ENCODE measurements at places on chromosomes 2 and 18.

GRCh38 chr2:234256516-234256915 lies 206.0 kb downstream of the SPP2 start:
- no peak for DNase-seq

DNA sequence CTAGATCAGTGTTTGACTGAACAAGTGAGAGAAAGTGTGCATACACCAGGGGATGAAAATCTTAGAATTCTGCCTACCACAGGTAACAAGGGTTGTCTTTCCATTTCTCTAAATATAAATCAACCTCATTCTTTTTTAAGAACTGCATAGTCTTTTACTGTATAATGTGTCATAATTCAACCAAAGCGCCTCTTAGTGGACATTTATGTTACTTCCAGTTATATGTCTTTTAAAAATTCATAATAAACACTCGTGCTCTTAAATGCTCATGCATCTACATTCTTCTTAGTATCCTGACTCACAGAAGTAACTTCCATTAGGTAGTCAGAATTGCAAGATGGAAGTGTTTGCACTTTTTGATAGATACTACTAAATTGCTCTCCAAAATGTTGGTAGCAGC lies 76.2 kb downstream of the CHRNA1 start:
- no peak for DNase-seq

DNA sequence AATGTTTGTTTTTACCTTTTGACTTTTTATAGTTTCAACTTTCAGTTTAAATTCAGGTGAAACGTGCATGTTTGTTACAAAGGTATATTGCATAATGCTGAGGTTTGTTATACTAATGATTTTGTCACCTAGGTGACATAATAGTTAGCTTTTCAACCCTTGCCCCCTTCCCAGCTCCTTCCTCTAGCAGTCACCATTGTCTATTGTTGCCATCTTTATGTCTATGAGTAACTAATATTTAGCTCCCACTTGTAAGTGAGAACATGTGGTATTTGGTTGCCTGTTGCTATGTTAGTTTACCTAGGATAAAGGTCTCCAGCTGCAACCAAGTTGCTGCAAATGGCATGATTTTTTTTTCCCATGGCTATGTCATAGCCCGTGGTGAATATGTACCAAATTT lies 322.3 kb upstream of the SETBP1 start:
- no peak for DNase-seq

- DNase-seq, result no peak
Measured at GRCh38 chr2:37387148-37387835, 42.9 kb downstream of the QPCT start.

DNA sequence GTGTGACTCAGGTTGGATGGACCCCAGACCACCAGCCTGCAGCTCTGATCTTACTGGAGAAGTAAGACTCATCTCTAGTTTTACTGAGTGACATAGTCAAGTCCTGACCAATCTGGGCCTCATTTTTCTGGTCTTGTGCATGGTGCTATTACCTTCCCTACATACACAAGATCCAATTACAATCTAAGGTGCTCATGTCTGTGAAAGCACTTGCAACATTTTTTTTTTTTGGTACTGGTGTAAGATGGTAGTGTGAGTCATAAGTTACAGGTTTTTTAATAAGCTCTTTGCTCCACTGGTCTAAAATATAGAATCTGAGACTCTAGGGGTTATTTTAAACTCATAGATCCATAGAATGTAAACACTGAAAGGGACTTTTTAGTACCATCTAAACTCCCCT lies 117.3 kb upstream of the EFEMP1 start:
- no peak for DNase-seq

DNA sequence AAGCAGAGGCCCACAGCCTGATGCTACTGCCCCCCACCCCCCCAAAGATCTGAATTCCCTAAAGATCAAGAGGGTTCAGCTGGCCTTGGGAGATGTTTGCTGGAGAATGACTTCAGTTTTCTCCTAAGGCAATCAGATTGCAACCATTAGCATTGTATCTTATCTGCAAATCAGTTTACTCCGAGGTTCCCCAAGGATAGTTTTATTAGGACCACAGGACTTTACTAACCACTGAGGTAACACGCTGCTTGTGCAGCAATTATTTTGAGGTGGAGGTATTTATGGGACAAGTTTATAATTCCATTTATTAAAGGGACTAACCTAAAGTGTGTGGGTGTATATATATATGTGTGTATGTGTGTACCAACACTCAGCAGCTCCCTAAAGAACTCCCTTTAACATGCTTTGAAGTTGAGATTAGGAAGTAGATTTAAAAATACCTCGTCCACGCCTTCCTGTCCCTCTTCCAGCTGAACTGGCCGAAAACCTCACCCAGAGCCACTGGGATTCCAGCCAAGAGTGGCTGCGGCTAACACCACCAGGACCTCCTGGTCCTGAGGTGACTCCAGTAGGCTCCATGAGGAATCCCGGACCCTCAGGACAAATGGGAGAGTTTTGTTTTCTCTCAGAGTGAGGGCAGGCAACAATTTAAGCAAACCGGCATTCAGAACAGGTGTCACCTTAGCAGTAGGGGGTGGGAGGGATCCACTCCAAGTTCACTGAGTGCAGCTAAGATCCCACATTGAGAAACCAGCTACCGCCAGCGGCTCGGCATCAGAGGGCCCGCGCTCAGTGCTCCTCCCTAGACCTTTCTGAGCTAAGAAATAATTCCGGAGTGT lies 3.0 kb upstream of the DLX1 start:
- no peak for DNase-seq

GRCh38 chr2:237888389-237888788 lies 29.0 kb downstream of the RAMP1 start:
- no peak for DNase-seq

- no peak for DNase-seq
Measured at GRCh38 chr2:66550826-66551225, 115.9 kb downstream of the MEIS1 start.

- no peak for DNase-seq
Measured at GRCh38 chr2:177972782-177973181, 99.8 kb downstream of the PDE11A start.

- DNase-seq, result no peak
Measured at GRCh38 chr18:28185121-28185520, 8.2 kb upstream of the CDH2 start.

- DNase-seq, result no peak
Measured at GRCh38 chr2:168920504-168921157, 19.5 kb downstream of the G6PC2 start.

- DNase-seq, result no peak
Measured at GRCh38 chr2:144730711-144731110, 210.8 kb upstream of the ZEB2 start.

DNA sequence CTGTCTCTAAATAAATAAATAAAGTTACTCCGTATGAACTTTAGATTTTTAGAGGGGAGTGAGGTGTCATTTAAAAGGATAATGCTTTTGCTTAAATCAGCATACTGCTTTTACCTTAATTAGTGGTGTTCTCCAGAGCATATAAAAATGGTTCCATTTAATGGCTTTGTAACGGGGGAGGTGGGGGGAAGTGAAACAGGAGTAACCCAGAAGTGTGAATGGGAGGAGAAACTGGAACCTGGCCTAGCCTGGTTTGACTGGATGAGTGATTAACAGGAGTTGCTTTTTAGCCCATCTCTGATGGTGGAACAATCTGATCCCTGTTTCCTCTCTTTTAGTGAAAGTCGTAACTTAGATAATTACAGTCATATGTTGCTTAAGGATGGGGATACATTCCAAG lies 1.6 kb downstream of the CNDP2 start:
- DNase-seq, result no peak

DNA sequence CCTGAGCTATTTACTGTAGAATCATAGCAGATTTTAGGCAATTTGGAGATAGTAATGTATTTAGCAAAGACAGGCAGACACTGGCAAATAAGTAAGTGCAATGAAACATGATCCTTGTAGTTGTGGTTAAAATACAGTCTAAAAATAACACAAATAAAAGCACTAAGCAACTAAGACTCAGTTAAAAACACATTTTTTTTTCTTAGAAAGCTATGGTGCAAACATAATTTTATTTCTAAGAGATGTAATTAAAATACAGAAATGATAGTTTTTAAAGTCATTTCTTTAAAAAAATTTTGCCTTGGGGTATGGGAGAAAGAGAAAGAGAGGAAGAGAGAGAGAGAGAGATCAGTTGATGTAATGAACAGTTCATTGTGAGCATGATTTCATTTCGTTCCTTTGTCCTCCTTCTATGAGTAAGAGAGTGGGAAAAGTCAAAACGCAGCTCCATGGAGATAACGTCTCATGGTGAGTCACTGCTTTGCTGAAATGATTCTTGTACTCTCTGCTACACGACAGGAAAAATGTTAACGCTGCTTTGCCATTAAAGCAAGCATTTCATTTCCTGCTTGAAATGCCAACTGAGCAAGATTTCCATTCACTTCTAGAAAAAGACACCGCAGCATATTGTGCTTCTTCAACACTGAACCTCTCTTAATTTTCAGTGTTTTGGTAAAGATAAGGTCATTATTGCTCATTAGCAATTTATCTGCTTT lies 61.3 kb upstream of the PGAP1 start:
- peak; percentile 86 for DNase-seq

DNA sequence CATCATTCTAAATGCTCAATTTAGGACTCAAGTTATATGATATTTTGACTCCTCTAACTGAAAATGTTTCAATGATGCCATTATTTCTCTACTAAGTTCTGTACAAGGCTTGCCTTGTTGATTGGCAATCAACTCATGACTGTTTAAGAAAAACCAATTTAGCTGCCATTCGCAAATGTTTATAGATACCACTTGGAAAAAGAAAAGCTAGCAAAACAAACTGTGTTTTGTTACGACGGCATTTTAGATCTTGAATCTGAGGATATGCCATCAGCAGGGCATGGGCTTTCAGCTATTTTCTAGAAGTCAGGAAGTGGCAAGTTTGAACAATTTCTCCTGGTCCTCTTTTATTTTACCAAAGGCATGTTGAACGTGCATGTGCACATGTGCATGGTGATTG lies 65.3 kb downstream of the MREG start:
- no peak for DNase-seq

- DNase-seq, result no peak
Measured at GRCh38 chr18:33745151-33745795, 167.3 kb downstream of the ASXL3 start.

- no peak for DNase-seq
Measured at GRCh38 chr2:48415836-48416515, 114.0 kb upstream of the STON1 start.

DNA sequence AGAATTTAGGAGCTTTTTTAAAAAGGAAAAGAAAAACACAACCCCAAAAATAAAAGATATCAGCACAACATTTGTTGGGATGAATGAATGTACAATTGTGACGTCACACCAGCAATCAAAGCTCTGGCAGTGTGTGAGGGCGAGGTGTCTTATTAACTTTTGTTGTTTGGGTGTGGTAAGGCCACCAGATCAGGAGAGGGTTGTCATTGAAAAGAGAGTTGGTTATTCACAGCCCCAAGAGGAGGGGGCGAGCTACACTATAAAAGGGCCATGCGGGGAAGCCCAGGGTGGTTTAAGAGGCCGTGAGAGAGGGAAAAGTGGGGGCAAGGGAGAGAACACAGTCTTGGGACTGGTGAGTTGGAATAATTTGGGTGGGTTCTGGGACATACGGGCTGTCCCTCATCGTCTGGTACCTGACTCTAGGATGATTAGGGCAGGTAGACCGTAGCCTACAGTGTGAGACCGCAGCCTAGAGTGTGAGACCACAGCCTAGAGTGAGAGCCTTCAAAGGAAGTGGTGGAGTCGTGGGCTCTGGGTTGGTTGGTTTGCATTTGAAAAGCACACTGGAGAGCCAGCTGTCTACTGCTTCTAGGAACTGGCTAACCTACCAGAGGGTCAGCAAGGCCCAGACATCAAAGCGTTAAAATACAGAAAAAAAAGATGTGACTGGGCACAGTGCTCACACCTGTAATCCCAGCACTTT lies 128.4 kb downstream of the INO80D start:
- no peak for DNase-seq

DNA sequence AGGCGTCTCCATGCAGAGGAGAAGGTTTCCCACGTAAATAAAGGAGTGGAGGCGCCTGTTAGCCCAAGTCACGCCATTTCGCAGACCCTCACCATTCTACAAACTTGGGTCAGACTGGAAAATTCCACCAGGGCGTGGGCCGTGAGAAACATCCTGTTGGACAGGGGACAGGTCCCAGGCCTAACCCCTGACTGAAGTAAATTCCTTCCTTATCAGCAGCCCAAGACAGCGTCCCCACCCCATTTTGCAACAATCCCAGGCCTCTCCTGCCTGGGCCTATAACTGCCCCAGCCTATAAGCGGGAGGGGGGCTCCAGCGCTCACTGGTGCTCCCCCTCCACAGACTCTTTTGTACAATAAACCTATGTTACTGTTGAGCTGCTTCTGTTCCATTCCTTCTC lies 57.3 kb upstream of the CBLN2 start:
- no peak for DNase-seq

- DNase-seq, result no peak
Measured at GRCh38 chr2:15058015-15058720, 425.7 kb downstream of the LRATD1 start.
